ENCODE measurements at places on chromosomes 12 and 14. TPM values are rescaled to one million over a fixed set of nuclear protein-coding genes. Genes with fewer than 3 reads are reported as not detected.

- DNase-seq: peak; percentile 89
Observed at GRCh38 chr12:9064815-9065606, 50.7 kb downstream of the A2M start.

The PMEL gene
- total RNA-seq: 0.54 TPM

DNA sequence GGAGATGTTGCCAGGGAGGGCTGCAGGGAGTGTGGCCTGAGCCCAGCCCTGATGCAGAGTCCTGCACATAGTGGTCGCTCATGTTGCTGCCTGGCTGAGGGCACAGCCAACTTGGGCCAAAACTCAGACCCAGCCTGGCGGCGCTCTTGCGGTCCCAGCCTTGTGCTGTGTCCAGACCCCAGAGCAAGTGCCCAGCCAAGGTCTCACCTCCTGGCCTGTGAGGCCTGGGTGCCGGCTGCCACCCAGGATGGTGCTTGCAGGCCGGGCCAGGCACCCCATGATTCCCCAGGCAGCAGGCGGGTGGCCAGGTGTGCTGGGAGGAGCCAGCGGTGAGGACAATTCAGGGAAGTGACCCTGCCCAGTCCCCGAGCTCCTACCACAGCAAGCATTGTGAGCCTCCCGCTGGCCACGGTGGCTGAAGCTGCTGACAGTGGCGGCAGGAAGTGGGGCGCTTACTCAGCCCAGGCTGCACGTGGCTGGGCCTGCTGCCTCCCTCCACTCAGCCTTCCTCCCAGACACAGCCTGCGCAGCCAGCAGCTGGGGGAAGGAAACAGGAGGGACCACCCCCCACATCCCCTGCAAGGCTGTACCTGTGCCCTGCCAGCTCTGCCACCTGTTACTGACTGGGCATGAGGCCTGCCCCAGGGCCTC, 17.7 kb upstream of the PGF start:
- no peak for DNase-seq

DNA sequence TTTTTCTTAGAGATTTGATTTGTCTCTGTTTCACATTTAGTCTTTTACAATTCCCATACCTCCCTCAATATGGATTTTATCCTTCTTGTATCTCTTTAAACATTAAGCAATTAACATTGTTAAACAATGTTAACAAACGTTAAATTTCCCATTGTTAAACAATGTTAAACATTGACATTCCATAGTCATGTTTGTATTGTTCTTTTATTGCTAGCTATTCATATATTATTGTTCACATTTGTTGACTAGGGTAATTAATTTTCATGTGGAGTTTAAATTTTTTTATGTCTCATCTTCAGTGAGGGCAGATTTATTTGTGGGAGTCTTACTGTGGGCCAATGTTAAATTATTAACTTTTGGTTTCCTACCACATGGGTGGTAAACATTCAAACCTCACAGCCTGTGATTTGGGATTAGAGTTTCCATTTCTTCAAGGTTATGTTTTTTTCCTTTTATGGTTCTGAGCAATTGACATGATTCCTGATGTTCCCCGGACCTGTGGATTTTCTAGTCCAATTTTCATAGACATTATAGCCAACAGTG, 294.3 kb downstream of the ALG10B start:
- DNase-seq: no peak

The GPRC5A gene
- 0.36 TPM for total RNA-seq

The PDE3A gene
- total RNA-seq: 20.6 TPM

The TMPRSS12 gene
- not detected for total RNA-seq

- no peak for DNase-seq
Observed at GRCh38 chr12:125160281-125160955, 95.2 kb downstream of the AACS start.

The PPM1H gene
- total RNA-seq: 26.5 TPM

- peak; percentile 12 for DNase-seq
Observed at GRCh38 chr12:65277994-65278575, 398 bp upstream of the MSRB3 start.

GRCh38 chr14:72583316-72584272, 310.3 kb downstream of the DPF3 start:
- no peak for DNase-seq

DNA sequence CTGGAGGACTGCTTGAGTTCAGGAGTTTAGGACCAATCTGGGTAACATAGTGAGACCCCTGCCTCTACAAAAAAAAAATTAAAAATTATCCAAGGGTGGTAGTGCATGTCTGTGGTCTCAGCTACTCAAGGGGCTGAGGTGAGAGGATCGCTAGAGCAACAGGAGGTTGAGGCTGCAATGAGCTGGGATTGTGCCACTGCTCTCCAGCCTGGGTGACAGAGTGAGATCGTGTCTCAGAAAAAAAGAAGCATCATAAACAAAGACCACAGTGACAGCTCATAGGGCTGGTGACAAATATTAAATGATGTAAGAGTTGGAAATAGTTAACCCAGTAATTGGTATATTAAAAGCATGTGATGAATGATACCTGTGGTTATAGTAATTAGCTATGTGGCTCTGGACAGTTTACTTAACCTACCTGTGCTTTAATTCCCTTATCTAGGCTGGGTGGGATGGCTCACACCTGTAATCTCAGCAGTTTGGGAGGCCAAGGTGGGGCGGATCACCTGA, 68.0 kb downstream of the GSC start:
- no peak for DNase-seq

The HCAR1 gene
- 1.1 TPM for total RNA-seq

DNA sequence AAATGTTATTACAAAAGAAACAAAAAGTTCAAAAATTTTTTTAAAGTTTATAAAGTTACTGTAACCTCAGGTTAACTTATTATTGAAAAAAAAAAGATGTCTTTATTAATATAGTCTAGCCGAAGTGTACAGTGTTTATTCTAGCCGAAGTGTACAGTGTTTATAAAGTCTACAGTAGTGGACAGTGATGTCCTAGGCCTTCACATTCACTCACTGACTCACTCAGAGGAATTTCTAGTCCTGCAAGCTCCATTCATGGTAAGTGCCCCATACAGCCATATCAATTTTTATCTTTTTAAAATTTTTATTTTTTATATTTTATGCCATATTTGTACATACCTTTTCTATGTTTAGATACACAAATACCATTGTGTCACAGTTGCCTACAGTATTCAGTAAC, 10.4 kb downstream of the ATG2B start:
- DNase-seq: no peak

- no peak for DNase-seq
Observed at GRCh38 chr12:47755655-47756562, 2.8 kb downstream of the RAPGEF3 start.

The LTB4R2 gene
- total RNA-seq: 4.0 TPM

All from cerebellum (tissue), 4 donors.